ENCODE measurements at places on chromosomes 12 and 14. TPM values are rescaled to one million over a fixed set of nuclear protein-coding genes. Genes with fewer than 3 reads are reported as not detected.

DNA sequence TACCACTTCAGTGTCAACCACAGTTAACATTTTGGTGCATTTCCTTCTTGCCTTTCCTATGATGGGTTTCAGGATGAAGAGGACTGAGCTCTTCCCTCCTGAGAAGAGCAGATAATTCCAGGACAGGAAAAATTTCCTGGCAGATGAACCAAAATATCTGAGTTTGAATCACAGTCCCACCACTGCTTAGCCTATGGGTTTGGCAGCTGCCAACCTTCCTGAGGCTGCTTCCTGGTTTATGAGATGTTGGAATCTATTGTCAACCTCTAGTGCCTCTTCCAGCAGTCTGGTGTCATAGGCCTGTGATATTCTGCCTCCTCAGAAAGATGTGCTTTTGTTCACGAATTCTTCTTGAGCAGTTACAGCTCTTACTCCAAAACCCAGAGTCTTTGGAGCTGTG, 197.4 kb upstream of the FRMD6 start:
- DNase-seq, result no peak

GRCh38 chr12:24014915-24015832, 65.7 kb upstream of the SOX5 start:
- no peak for DNase-seq

Gene LRFN5
- total RNA-seq, result 0.05 TPM

- no peak for DNase-seq
These were observed 72.8 kb downstream of the ERC1 start for GRCh38 chr12:1063852-1064251.

Gene PRKD1
- total RNA-seq, result 0.56 TPM

DNA sequence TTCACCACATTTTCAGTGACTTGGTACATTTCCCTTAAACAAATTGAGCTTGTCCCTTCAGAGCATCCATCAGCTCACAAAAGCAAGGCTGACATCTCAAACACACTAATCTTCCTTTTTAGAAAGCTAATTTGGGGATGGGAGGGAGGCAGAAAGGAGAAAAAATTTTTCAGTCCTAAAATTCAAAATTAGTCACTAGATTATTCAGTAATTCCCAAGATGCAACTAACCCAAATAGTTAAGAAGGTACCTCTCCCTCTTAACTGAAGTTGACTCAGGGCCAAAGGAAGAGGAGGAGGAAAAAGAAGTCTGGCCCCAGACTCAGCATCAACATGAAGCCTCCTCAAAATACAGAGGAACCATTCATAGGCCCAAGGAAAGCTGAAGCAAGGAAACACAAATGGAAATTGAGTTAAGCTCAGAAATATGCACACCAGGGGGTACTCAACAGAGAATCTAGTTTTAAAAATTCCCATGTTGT, 21.7 kb downstream of the CBX5 start:
- no peak for DNase-seq

DNA sequence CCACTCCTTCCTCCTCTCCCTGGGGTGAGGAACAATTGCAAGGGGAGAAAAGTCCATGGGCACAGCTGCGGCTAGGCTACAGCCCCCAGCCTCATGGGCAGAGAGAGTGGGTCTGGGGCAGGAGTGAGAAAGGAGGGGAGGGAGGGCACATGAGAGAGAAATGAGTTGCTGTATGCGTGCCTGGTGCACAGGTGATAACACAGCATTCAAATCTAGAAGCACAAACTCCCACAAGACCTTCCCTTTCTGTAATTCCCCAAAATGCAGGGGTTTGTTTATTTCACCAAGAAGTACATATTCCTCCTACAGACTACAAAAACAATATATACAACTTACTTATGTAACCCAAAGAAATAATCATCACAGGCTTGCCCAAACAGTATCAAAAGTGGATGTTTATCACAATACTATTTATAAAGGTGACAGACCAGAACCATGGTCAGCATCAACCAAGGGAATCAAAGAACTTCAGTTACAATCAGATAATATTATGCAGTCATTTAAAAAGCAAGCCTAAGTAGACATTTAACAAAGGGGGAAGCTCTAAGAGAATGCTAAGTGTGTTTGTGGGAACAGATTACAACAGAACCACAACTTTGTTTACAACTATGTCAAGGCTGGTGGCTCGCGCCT, 54.2 kb downstream of the ITPK1 start:
- DNase-seq, result no peak

Gene TPPP2
- total RNA-seq, result not detected

GRCh38 chr12:92010368-92010767, 135.3 kb downstream of the BTG1 start:
- DNase-seq, result no peak

Gene PXMP2
- 40.9 TPM for total RNA-seq

All from GM12878 (cell line).